Stimulated activated CD4-positive, alpha-beta T cell treated with anti-CD3 and anti-CD28 coated beads, Interleukin-12 subunit alpha, Interleukin-12 subunit beta, amount 100 ng/mL, for 4 hours (primary cell): ENCODE measurements at places on chromosomes 4 and X.

DNA sequence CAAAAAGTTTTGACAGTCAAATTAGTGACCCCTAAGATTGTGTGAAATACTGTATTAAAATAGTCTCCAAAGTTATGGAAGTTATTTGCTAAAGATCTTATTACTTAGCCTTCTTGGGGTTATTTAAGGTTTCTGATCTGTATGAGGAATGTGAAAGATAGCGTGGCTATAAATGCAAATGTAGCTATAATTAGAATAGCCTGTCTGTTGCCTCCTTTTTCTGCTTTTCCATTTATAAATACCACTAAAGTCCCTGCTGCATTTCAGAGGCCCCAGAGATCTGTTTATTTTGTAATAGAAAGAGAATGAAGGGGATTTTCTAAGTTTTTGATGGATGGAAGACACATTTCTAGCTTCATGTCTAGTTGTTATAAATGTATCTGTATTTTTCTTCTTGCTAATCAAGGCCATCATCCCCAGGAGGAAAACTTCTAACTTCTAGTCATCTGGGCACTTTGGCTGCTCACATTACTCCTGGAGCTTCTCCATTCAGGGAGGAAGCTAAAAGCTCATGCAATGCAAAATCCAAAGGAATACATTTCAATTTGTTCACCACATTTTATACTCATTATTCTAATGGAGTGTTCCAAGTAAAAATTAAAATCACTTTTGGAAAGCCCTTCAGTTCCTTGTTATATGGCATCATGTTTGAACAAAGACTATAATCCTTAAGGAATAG, 73.9 kb downstream of the INTS12 start:
- DNase-seq: no peak

DNA sequence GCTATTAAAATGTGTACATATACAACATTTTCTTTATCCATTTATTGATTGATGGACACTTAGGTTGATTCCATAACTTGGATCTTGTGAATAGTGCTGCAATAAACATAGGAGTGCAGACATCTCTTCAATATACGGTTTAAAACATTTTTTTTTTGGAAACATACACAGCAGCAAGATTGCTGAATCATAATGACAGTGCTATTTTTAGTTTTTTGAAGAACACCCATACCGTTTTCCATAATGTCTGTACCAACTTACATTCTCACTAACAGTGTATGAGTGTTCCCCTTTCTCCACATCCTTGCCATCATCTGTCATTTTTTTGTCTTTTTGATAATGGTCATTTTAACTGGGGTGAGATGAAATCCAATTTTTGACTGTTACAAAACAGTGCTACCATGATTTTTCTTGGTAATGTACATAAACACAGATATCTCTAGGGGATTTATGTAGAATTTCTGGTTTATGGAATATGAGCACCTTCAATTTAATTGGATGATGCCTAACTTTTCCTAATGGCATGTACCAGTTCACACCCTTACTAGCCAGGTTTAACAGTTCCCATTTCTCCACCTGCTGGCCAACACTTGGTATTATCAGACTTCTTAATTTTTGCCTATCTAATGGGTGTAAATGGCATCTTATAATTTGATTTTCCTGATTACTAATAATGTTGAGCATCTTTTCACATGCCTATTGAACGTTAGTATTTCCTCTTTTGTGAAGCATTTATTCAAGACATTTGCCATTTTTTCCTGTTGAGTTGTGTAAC, 21.0 kb upstream of the TMSB15B start:
- DNase-seq: no peak

GRCh38 chr4:44646151-44646550, 5.3 kb downstream of the YIPF7 start:
- DNase-seq: no peak

- no peak for DNase-seq
Measured at GRCh38 chrX:97119474-97120109, 235.9 kb downstream of the RPA4 start.

GRCh38 chr4:605702-606425, 19.5 kb upstream of the PDE6B start:
- DNase-seq: no peak
